Heart left ventricle (tissue), 16 donors: ENCODE measurements at places on chromosomes 13 and 19.

DNA sequence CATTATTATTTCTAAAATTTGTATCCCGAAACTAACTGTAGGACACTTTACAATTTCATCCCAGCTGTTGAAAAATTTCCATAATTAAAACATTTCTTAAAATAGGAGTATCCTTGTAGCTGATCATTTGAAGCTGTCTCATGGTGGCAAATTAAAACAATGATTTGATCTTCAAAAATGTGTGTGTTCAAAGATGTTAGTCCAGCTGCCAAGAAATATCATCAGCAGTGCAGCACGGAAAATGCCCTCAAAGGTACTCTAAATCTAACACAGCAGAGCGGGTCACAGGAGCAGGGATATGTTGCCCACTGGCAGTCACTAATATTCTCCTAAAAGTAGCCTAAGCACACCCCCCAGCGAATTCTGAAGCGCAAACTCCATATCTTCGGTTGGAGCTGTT lies 31.0 kb downstream of the KLF12 start:
- DNase-seq = no peak

- no peak for DNase-seq
Observed at GRCh38 chr13:33485247-33485646, 199.7 kb upstream of the STARD13 start.

DNA sequence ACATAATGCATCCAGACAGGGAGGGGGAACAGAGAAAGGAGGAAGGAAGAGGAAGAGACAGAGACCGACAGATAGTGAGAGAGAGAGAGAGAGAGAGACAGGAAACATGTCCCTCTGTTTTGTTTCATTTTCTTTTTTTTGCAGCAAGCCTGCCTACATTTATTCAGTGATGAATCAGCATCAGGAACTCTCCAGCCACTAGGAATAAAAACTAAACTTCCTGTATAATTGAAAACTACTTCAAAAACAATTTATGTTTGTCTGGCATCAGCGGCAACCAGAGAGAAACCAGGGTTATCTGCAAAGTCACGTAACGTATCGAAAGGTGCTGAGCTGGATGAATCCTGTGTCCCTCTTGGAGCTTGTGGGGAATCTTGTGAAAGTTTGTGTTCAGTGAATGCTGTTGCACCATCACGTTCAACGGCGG lies 148.6 kb upstream of the SOX21 start:
- no peak for DNase-seq

DNA sequence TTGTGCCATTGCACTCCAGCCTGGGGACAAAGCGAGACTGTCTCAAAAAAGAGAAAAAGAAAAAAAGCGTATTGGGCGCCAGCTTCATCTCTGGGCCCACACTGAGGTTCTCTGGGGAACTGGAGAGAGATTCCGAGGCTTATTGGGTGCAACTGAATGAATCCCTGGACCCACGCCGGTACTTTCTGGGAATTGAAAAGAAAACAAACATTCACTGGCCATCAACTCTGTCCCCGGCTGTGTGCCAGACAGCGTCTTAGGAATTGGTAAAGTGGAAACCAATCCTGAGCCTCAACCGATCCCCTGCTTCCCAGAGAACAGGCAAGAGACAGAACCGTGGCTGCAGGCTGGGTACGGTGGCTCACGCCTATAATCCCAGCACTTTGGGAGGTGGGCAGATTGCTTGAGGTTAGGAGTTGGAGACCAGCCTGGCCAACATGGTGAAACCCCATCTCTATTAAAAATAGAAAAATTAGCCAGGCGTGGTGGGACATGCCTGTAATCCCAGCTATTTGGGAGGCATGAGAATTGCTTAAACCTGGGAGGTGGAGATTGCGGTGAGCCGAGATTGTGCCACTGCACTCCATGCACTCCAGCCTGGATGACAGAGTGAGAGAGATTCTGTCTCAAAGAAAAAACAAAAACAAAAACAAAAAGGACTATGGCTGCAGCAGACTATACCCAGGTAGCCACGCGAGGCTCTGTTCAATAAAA lies 8.6 kb downstream of the ANO8 start:
- no peak for DNase-seq
